Right renal cortex interstitium (tissue), 3 donors: ENCODE measurements at places on chromosomes 16 and 17. TPM values are rescaled to one million over a fixed set of nuclear protein-coding genes. Genes with fewer than 3 reads are reported as not detected.

DNA sequence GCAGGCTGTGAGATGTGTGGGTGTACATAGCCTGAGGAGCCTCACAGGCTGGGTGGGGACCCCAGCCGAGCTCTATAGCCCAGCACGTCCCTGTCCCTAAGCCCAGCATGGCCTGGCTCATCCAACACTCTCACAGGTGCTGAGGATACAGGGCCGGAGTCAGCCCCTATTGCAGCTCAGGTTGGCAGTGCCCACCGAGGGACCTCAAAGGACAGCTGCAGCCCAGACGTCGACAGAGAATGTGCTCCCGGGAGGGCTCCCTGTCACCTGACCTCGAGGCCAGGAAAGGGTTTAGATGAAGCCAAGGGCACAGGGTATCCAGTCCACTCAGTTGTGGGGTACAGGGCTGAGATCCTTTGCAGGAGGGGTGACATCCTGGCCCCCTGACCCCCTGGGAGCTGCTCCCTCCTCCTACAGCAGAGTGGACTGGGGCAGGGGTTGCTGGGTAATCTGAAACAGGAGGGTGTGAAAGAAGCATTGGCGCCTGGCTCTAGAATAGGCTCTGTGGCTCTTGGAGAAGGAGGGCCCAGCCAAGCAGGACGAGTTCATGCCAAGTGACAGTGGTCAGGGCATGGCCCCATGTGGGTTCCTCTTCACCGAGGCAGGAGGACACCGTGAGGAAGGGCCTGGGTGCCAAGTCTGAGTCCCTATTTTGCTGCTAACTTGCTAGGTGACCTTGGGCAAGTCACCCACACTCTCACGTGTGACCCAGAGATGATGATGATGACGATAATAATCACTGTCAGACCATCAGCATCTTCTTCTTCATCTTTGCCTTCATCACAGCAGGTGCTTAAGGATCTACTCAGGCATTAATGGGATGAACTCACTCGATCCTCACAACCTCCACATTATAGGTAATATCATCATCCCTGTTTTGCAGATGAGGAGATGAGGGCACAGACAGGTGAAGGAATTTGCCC lies 68.0 kb downstream of the RMI2 start:
- DNase-seq, result no peak

DNA sequence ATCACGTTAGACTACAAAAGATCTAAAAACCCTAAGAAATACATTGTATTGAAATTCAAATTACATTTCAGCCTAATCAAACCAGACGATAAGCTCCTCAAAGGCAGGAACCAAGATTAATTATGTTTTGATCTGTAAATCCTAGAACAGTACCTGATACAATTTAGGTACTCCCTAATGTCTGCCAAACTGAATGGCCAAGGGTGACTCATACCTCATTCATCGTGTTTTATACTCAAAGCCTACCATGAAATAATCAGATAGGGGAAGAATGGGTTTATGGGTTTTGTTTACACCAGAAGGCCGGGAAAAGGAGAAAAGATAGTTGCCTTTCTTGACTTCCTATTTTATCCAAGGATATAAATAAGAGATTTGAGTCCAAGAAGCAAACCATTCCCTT lies 19.3 kb downstream of the MMD start:
- DNase-seq, result no peak

DNA sequence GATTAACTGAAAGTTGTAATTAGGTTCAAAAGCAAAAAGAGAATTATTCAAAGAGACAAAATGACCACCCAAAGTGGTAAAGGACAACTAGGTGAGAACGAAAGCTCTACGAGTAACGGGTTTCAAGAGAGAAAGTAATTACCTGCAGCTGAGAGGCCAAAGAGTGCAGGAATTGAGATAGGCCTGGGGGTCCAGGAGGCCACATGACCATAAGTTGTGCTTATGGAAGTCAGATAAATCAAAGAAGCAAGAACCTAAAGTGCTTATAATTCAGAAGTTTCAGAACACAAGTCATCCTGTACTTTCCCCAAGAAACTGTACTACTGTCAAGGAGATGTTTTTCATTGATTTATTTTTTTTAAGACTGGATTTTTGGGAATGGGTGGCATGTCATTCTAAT lies 91.1 kb downstream of the TANGO6 start:
- DNase-seq, result no peak

- DNase-seq, result no peak
Measured at GRCh38 chr16:66437391-66437945, 10.4 kb downstream of the BEAN1 start.

Gene TEX19
- polyA plus RNA-seq, result not detected

DNA sequence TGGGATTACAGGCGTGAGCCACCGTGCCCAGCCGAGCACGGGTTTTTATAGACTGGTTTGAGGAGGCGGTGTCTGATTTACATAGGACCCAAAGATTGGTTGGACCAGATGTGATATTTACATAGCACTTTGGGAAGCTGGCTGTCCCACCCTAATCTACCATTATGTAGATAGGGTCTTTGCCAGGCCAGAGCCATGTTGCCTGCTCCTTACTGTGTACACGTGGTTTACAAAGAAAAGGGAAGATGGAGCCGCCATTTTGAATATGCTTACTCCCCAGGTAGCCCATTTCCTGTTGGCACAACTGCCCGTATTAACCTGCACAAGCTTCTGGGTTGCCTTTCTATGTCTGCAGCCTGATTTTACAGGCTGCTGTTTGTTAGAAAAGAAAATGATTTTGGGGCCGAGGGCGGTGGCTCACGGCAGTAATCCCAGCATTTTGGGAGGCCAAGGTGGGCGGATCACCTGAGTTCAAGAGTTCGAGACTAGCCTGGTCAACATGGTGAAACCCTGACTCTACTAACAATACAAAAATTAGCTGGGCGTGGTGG lies 89.9 kb upstream of the EEF2KMT start:
- DNase-seq, result no peak
